ENCODE measurements at places on chromosomes 1 and 21.
A peak's percentile ranks its signal among the peaks of the same experiment; 100 is the strongest.

DNA sequence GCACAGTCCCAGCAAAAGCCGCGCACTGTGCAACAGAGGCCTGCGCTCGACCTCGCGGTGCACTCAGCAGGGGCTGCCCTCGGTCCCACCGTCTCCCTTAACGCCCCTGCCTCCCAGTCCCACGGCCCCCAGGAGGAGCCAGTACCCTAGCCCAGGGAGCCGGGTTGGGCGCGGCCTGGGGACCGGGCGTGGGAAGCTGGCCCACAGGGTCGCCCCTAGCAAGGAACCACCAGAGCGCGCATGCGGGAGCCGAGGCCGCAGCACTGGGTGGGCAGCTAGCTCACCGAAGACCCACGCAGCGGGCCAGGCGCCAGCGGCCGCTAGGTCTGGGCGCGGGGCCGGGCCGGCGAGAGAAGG is 21.6 kb upstream of the ZNF678 start:
- DNase-seq = no peak

DNA sequence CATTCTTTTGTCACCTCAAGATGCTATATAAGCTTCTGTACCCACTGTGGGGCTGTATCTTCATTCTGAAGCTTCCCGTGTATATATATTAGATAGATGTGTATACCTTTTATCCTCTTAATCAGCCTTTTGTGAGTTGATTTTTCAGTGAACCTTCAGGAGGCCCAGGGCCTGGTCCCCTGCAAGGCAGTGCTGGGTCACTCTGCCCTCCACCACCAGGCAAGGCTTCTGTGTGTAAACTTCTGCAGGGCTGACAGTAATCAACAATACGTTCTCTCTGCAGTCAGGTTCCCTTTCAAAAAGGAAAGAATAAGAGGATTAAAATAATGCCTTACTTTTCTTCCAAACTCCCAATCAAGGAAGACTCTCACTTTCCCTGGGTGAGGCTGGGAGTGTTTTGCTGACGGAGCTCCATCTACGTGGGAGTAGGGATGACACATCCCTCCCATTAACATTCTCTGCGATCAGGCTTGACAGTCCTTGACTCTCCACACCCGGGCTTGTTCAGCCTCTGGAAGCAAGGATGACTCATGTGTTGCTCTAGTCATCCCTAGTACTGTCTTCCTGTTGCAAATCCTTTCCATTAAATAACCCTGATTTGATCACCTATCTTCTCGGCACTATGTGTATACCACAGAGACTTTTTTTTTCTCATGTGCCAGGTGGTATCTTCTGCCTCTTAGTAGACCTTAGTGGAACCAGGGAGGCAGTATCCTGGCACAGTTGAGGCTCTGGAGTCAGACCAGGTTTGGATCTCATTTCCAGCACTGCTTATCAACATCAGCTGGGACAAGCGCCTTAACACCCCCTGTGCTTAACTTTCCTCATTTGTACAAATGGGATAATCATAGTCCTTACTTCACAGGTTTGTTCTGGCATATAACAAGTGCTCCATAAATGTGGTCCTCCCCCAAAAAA is 70.3 kb upstream of the KCNK1 start:
- DNase-seq = peak; percentile 7

DNA sequence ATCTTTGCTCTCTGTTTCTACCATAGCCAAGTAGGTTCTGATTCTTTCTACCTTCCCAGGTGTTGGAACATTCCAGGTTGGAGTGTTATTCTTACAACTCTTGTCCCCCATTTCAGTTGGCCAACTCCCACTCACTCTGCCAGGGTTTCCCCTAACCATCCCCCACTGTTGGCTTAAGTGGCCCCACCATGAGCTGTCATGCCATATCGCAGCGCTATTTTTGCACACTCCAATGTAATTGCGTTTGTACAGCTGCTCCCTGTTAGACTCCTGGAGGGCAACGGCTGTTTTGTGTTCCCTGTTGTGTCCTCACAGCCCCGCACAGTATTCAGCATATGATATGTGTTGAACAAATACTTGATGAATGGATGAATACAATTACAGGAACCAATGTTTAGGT is 117.7 kb upstream of the ETS2 start:
- DNase-seq = peak; percentile 93

- no peak for DNase-seq
These were observed 778 bp downstream of the EVI5 start for GRCh38 chr1:92784021-92784638.

GRCh38 chr1:200323856-200324400 is 85.9 kb downstream of the ZNF281 start:
- no peak for DNase-seq

GRCh38 chr1:63975481-63975880 is 201.7 kb downstream of the ROR1 start:
- DNase-seq = no peak
